ENCODE measurements at places on chromosomes 4 and X.

- no peak for DNase-seq
These were observed 686 bp downstream of the FIP1L1 start for GRCh38 chr4:53378171-53378482.

- no peak for DNase-seq
These were observed 386.6 kb upstream of the CPEB2 start for GRCh38 chr4:14615671-14616070.

DNA sequence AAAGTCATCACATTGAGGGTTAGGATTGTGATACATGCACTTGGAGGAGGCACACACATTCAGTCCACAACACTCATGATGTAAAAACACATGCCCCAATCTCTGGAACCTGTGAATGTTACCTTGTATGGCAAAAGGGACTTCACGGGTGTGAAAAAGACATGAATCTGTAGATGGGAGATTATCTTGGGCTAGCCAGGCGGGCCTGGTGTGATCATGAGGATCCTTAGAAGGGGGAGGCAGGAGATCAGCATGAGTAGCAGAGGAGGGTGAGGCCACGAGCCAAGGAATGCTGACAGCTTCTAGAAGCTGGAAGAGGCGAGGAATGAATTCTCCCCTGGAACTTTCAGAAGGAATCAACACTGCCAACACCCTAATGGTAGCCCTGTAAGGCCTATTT, 77.5 kb upstream of the ENPP6 start:
- no peak for DNase-seq

DNA sequence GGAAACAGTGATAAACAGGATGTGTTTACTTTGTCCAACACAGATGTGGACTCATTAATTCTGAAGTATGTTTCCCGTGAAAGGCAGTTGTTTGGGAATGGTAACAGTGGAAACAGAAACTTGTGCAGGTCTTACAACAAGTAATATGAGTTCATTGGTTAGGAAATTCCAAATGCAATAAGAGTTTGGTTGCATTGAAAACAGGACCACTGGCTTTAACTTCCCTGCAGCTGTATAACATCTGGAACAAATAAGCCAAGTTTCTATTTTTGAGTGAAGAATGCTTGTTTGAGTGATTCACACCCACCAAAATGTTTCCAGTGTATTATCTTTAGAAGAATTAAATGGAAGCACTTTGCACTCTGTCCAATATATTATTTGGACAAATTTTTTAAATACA, 82.4 kb upstream of the BMP3 start:
- no peak for DNase-seq

- no peak for DNase-seq
These were observed 11.7 kb downstream of the MTTP start for GRCh38 chr4:99586322-99586721.

GRCh38 chr4:109703664-109704361, 568 bp upstream of the CASP6 start:
- no peak for DNase-seq

DNA sequence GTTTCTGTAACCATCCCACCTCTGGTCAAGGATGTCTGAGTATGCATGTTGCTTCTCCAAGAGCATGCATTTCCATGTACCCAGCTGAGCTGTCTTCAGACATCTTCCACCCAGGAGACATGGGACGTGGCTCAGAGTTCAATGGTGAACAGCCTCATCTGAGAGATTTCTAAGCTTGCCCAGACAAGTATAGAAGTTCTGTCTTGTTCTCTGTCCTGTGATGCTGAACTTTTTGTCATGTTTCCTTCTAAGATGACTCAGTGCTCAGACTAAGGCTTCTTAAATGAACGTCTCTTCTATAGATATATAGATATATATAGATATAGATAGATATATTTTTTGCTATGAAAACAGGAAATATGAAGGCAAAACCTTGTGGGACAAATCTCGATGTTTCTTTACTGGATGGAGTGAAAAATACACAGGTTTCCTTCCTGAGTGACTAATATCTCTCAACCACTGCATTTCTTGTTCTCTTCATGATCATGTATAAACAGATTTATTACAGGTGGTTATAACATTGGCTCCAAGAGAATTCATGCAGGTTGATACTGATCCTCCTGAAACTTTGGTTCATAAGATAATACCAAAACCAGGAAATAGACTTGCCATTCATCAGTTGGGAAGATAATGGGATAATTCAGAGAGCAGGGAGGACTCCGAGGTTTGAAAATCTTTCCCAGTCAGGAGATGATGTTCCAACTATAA, 168.2 kb downstream of the ZNF518B start:
- no peak for DNase-seq

DNA sequence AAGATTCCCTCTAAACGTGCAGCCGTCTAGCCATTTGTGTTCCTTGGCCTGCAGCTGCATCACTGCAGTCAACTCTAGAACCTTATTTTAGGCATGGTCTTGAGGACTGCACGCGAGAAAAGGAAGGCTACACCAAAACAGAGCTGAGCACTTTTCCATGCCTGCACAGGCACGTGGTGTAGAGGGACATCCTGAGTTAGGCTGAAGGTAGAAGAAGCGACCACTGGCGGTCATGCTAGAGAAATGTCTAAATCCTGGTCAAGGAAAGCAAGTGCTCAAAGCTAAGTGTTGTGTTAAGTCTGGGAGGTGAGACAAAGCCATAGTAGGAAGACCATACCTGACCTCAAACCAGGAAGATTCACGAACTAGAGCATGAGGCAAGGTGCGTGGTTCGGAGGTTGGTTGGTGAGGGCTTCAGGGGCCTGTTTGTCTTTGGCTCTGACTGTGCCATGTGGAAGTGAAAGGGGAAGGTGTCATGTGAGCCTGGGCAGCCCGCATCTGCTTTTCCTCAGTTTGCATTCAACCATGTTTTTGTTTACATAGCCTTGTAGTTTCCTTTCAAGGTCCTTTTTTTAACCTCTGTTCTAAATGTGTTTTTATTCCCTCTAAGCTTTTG, 203.8 kb downstream of the AASDH start:
- no peak for DNase-seq

- no peak for DNase-seq
These were observed 3.1 kb downstream of the TFDP3 start for GRCh38 chrX:133215017-133215416.

DNA sequence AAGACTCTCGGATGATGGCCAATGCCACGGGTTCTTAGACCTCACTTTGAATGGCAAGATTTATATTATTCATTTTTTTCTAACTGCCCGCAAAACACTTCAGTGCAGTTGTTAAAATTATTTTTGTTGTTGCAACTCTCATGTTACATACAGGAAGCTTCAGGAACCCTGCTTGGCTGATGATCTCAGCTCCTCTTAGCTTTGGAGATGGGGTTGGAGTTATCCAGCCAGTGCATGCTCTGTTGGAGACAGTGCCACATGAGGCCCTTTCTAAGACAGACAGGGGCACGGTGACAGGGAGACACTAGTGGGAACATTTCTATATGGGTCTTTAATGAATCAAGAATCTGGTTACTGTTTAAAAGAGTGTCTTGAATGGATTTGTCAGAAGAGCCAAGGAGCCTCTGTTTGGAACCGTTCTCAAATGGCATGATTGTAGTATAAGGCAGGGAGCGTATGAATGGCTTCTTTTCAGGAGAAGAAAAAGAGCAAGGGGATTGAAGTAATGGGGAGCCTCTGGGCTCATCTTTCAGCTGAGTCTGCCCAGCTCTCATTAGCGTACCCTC, 61.9 kb upstream of the ENPP6 start:
- DNase-seq, result no peak

DNA sequence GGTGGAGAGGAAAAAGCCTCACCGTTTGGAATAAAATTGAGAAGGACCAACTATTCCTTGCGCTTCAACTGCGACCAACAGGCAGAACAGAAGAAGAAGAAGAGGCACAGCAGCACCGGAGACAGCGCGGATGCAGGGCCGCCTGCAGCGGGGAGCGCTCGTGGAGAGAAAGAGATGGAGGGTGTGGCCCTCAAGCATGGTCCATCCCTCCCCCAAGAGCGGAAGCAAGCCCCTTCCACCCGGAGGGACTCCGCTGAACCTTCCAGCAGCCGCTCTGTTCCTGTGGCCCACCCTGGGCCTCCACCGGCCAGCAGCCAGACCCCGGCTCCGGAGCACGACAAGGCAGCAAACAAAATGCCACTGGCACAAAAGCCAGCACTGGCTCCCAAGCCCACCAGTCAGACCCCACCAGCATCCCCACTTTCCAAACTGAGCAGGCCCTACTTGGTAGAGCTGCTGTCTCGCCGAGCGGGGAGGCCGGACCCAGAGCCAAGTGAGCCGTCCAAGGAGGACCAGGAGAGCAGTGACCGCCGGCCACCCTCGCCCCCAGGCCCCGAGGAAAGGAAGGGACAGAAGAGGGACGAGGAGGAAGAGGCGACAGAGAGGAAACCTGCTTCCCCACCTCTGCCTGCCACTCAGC, 71.2 kb downstream of the AASDH start:
- no peak for DNase-seq

GRCh38 chrX:17738737-17739535, 1.6 kb downstream of the SCML1 start:
- DNase-seq, result no peak

GRCh38 chr4:119921830-119922229, 144.8 kb downstream of the MAD2L1 start:
- DNase-seq, result no peak

GRCh38 chr4:6972911-6973310, 63.3 kb downstream of the TBC1D14 start:
- no peak for DNase-seq

GRCh38 chr4:109094056-109094455, 208.4 kb downstream of the COL25A1 start:
- no peak for DNase-seq

DNA sequence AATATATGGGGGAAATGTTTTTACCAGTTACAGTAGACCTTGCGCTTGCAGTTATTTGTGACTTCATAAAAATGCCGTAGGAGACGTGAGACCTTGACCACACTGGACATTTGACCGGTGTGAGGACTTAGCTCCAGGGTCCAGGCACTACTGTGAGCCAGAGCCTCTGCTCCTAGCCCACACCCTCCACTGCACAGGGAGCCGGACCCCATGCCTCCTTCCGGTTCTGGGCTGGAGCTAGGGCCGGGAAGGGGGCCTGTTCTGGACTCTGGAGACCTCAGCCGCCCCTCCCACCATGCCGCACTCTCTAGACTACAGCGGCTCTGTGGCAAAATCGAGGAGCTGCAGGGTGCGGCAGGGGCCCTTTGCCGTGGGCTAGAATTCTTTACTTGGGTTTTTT, 5.3 kb downstream of the PCGF3 start:
- no peak for DNase-seq

DNA sequence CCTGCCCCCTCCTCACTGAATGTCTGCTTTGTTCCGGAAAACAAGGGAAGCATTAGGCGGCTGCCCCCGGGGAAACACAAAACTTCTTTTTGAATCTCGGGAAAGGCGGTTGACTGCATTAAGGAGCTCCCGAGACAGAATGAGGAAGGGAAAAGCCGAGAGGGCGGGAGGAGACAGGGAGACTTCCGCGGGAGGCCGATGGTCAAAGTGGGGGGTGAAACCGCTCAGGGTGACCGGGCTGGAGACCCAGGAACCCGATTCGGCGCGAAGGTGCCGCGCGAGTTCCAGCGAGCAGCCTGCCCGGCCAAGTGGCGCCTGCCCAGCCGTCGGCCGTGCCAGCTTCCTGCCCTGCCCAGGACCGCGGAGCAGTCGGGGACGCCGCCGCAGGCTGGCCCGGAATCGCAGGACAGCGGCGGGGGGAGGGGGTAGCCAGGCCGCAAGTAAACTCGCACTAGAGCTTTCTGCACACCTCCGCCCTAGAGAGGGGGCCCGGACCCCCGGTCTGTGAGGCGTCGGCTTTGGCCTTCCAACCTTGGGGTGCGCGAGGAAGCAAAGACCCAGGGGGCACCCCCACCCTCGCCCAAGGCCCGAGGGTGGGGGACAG, 55.1 kb upstream of the BCOR start:
- peak; percentile 65 for DNase-seq

DNA sequence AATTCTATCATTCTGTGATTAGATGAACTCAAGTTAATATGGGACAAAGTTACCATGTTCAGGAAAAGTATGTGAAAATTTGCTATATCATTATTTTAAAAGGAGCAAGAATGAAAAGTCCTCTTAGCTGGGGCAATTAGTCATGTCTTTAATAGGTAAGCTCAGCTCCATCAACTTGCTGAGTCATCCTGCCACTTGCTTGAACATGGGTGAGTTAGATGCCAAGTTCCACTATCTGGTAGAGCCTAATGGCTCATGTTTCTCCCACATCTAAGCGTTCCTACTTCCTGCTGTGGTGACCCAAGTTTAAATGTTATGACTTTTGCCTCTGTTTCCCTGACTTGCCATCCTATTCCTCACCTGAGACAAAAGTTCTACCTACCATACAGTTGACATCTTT, 276.8 kb downstream of the ZNF674 start:
- no peak for DNase-seq

- no peak for DNase-seq
These were observed 72.2 kb downstream of the ANAPC4 start for GRCh38 chr4:25449270-25449669.

GRCh38 chrX:38868941-38869401, 67.7 kb downstream of the MID1IP1 start:
- no peak for DNase-seq

- DNase-seq, result peak; percentile 69
These were observed 18.1 kb upstream of the CXCL2 start for GRCh38 chr4:74117024-74117534.

DNA sequence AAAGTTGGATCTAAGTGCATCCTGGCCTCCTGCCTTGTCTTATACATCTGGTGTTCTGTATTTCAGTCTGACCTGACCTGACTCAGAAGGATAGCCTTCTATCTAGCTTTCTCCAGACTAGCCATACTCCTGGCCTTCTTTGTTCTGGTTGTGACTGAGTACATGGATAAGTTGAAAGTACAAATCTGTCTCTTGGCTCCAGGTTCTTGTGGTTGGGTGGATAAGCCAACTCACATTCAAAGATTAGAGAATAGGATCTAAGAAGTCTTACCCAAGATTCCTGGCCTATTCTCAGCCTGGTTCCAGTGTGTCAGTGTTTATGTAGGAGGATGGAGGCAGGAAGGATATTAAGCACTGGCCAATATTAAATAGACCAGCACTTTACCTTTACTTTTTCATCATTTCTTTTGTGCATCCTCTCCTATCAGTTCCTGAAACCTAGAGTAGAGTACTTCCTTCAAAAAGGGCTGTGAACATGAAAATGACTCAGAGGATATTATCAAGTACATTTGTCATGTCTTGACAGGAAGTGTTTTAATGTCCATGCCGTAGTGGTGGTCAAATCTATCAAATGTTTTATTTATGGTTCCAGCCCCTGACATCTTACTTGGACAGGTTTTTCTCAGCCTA, 123.5 kb downstream of the IL15 start:
- DNase-seq, result no peak

- no peak for DNase-seq
These were observed 17.9 kb upstream of the CDKN2AIP start for GRCh38 chr4:183426507-183426906.

GRCh38 chrX:121245763-121246162, 198.4 kb downstream of the GLUD2 start:
- no peak for DNase-seq

DNA sequence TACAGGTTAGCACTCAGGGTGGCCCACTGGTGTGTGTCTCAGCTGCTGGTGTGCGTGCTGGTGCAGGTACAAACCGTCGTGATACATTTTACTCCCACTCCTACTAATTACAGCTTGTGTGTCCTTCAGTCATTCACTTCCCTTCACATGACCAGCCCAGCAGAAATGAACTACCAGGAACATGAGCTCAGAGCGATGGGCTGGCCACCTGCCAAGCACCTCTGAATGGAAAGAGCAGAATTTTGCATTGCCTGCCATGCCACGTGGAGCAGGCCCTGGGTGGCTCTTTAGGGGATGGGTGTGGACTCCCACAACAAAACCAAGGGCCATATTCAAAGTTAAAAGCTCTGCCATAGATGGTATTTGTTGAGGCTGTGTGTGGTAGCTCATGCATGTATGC, 58.9 kb upstream of the PGM2 start:
- peak; percentile 56 for DNase-seq

- no peak for DNase-seq
These were observed 1075.1 kb upstream of the GRID2 start for GRCh38 chr4:91228659-91229058.
